Activated CD4-positive, CD25-positive, alpha-beta regulatory T cell (primary cell): ENCODE measurements at places on chromosomes 13 and 19.

DNA sequence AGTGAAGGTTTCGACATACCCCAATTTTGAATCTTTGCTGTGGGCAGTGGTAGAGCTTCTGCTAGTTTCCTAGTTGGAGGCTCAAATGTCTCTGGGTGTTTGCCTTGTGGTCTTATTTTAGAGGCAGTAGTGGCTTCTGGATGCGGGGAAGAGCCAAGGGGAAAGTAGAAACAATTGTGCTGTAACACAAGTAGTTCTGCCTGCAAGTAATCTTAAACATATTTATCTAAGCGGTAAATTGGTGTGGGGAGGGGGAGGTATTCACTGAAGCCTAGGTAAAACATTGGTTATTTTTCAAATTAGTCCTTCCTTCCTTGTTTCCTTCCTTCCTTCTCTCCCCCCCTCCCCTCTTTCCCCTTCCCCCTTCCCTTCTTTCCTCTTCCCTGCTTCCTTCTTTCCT lies at the start of gene PCDH20:
Gene PCDH20, minus strand, starts transcription at position 101 of the 400 bp plus-strand sequence. CDS start 691 bp downstream, outside the sequence.
- no peak for DNase-seq

DNA sequence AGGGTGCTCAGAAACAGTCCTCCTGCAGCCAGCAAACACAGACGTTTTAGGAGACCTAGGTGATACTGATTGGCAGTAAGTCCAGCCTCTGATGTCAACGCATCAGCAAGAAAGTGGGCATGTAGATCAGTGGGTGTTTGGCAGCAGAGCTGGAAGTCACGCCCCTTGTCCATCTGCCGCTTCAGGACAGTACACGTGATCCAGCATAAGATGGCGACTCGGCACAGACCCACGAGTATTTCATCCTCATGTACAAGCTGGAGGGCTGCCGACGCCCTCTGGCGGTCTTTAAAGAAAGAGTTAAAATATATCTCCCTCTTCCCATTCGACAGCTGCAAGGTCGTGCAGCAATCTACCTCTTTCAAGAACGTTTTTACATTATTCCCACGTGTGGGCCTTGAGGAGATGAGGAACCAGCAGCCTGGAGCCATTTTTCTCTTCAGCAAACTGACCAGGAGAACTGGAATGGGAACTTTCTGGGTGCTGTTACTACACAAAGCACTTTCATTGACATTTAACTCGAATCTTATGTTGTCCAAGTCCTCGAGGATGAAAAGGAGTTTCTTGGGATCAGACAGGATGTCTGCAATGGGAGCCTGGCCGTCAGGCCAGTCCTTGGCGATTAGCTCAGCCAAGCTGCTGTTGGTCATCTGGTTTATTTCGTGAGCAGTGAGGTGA lies 22.3 kb downstream of the NLRP11 start:
- no peak for DNase-seq

DNA sequence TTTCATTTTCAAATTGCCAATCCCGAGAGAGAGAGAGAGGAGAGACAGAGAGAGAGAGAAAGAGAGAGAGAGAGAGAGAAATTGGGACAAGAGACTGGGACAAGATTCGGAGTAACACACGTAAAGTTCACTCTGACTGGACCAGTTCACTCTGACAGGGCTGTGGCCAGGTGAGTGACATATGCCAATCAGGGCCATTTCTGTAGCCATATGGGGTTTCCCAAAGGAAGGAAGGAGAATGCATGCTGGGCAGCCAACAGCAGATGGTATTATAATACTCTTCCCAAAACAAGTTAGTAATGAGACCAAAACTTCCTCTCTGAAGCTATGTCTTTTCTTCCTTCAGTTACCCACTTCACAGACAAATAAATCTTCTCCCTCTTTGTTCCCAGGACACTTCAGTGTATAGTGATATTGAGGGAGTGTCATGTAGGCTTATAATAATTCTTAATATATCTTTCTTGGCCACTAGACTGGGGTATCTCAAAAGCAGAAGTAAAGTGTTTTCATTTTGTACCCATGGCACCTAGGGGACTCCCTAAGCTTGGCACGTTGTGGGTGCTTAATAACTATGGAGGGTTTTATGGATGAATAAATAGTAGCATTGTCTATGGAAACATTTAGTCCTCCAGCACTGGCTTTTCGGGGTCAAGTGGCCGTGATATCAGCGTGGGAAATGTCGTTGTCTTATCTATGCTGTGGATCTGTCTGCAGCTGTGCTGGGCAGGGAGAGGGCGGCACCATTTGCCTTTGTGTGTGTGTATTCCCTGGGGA lies 51.6 kb downstream of the SERP2 start:
- no peak for DNase-seq

GRCh38 chr13:112969692-112970338 lies 801 bp downstream of the MCF2L start:
- no peak for DNase-seq

- peak; percentile 89 for DNase-seq
Measured at GRCh38 chr19:48835734-48836088, 580 bp downstream of the HSD17B14 start.

DNA sequence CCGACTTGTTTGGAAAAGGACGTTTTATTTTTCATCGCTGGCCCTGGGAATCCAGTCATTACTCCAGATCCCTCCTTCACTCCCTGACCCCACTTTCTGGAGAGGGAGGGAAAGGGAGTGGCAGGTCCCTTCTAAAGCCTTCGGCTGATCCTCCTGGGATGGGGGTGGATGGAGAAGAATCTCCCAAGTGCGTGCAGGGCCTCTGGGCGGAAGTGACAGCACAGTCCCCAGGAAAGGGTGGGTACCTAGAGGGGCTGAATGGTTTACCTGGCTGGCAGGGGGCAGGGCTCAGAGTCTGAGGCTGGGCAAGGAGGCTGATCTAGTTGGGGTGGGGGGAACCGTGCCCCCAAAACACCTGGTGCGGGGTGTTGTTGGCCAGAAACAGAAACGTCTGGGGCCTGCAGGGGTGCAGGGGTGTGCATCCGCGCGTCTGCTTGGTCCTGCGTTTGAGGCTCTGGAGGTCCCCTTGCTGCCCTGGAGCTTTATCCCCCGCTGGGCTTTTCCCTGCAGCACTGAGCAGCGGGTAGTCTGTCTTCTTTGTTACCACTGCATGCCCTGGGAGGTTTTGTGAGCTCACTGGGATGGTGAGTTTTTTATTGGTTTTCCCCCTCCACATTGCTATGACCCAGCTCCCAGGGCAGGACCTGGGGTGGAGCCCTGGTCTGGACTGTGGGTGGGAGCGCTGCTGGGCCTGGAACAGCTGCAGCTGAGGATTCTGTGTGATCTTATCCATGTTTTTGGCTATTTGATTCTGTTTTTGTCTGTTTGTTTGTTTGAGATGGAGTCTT lies 3.0 kb upstream of the ZNF628 start:
- no peak for DNase-seq

DNA sequence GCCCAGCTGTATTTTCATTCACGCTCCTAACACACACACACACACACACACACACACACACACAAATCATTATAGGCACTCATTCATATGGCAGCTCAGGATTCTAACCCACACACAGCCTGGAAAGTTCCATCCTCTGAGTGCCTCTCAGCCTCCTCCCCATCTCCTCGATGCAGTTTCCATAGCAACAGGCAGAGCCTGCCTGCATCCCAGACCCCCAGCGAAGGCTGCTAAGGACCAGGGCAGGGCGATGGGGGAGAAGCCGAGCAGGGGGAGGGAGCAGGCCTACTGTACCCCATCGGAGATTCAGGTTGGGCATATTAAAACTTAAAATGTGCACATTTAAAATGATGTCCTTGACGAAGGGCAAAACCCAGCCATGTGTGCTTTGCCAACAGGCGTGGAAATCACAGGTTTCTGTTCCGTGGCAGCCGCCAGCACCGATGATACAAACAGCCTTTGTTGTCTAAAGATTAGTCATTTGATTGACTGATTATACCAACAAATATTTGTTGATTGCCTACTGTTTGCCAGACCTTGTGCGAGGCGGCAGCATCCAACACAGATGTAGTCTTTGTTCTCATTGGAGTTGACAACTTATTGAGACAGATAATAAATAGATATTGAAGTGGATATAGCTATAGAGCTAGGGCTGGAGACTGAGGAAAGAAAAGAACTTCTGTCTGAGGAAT lies 43.8 kb upstream of the USP29 start:
- DNase-seq = no peak

GRCh38 chr19:41670755-41671154 lies 17.3 kb downstream of the CEACAM7 start:
- no peak for DNase-seq

DNA sequence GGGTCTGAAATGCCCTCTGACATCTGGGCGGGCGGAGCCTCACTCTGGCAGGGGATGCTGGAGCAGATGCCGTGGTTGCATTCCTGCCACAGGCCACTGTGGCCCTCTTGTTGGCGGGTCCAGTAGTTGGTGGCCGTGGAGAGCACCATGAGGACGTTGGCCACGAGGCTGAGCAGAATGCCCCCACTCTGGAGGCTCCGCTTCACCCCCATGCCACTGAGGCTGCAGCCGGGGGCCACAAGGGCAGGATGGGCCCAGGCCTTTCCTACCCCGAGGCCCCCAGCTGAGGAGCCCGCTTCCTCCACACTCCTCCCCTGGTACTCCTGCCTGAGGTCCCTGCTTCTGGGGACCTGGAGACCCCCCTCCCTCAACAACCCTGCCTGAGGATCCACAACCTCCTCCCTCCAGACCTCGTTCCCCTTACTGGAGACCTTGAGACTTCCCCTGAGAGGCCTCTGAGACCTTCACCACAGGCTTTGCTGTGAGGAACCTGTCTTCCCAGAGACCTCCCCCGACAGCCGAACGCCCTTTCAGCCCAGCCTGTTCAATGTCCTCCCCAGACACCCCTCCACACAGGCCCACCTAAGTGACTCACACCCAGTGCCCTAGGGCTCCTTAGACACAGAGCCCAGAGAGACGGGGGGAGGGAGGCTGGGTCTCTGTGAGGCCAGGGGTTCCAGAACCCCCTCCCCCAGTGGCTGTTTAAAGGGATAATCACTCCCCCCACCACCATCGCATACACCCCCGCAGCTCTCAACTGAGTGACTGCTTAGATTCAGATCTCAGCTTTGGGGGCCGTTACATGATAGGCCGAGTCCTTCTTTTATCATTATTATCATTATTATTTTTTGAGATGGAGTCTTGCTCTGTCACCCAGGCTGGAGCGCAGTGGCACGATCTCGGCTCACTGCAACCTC lies at the start of gene CLDND2:
Gene CLDND2, minus strand, starts transcription at position 638 of the 917 bp plus-strand sequence. Its CDS starts 426 bp downstream, at position 212.
- DNase-seq = no peak

DNA sequence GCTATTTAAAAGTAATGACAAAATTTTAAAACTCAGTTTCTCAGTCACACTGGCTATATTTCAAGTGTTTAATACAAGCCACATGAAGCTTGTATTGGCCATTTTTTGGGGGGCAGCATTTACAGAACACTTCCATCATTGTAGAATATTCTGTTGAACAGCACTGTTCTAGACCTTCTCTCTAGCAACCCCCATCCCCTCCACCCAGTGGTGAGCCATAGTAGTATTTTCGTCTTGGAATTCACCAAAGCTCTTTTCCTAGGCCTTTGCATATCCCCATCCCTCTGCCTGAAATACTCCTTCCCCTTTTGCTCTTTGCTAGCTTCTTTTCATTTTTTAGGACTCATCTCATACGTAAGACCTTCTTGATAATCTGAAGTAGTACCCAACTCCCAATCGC lies 99.5 kb downstream of the ZC3H13 start:
- no peak for DNase-seq

- DNase-seq = no peak
Measured at GRCh38 chr19:51059715-51060114, 5.2 kb downstream of the KLK13 start.

DNA sequence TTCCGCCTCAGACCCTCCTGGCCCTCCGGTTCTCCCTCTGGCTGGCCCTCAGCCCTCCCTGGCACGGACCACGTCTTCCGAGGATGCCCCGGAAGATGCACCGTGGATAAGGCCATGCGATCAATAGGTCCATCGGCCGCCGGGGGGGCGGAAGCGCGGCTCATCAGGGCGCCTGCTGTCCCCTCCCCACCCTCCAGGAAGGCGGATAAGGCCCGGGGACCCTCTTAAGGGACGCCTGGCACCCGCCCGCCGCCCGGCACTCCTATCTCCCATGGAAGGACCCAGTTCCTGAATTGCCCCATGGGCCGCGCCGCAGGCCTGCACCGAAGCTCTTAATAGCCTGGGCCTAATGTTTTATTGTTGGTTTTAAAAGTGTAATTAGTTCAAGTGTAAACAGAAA lies 46.2 kb upstream of the TCF3 start:
- no peak for DNase-seq

DNA sequence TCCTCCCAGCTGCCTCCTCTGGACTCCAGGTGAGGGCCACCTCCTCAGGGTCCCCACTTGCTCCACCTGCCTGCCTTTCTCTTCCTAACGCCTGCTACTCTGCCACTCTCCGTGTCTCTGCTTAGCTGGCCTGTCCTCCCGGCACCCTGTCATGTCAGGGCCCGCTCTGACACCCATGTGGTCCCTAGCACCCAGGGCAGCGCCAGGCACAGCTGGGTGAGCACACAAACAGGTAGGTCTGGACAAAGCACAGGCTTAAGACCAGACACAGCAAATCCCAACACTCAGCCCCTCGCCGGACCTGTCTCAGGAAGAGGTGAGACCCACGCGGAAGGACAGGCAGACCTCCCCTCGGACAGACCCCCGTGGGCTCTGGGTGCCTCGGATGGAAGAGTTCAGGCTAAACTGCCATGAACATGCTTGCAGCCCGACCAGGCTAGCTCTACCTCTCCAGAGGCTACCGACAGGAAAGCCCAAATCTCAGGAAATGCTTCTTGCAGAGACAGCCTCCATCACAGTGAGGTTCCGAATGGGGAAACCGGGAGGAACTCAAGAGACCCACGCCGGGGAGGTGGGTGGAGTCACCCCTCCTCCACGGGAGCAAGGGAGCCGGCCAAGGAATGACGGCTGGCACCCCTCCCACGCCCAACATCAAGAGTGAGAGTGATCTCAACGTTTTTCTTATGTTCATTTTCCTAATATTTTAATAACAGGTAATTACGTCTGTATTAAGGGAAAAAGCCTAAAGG lies 12.5 kb downstream of the ZNF787 start:
- no peak for DNase-seq

- no peak for DNase-seq
Measured at GRCh38 chr13:23921451-23921888, 24.2 kb upstream of the C1QTNF9B start.

GRCh38 chr19:52957591-52957990 lies 5.1 kb downstream of the ZNF816 start:
- no peak for DNase-seq

DNA sequence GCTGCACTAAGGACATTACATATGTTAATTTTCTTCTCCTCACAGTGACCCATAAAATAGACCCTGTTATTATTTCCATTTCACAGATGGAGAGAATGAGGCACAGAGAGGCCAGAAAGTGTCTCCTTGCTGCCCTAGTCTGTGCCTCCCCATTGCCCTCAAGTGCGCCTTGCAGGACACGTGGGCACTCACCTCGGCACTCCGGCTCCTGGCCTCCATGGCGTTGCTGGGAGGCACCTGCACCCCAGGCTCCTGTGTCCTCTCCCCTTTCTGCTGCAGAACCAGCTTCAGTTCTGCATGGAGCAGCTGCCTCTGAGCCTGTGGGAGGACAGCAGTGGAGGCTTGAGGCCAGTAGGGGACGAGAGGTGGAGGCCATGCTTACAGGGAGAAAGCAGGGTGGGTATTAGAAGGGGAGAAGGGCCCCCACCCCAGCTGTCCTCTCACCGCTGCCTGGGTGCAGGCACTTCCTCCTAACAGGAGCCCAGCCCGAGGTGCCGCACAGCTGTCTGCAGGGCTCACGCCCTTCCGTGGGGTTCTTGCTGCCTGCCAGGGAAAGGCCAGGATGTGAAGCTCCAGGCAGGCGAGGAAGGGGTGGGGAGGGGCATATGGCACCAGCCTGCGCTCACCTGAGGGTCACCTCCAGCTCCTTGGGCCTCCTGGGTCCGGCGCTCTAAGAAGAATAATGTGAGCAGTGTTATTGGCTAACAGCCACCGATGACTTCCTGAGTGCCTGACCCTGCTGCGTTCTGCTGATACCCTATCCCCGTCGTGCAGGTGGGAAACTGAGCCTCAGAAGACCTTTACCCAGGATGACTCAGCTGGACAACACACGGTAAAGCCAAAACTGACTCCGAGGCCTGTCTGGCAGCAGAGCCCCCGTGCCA lies 5.2 kb downstream of the PRX start:
- DNase-seq = no peak
